ENCODE measurements at places on chromosomes 7 and 10.

- DNase-seq = no peak
These were observed 835 bp downstream of the COMMD3 start for GRCh38 chr10:22317076-22317370.

- DNase-seq = no peak
These were observed 187.8 kb downstream of the COBL start for GRCh38 chr7:51128545-51129435.

DNA sequence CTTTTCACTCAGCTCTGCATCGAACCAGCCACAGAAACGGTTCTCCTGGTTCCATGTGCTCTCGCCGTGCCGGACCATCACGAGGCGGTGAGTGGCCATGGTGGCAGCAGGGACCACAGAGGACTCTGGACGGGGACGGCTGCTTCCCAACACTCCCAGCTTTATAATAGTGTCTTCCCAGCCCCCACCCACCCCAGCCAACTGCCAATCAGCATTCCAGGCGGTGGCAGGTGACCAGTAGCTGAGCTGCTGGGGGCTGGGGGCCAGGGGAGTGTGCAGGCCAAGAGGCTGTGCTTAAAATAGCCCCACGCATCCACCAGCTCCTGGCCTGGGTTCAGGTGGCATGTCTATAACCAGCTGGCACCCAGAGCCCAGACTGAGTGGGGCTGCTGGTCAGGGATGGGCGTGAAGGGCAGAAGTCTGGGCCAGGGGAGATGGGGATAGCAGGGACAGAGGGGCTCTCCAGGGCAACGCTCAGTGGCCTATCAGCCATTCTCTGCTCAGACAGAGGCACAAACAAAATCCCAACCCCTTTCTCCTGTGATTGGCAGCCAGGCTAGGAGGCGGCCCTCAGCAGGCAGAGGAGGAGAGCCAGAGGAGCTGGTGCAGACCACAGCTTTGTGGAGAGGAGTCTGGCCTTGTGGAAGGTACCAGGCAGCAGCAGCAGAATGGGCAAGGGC lies at the start of gene PGAM2:
PGAM2 (minus strand) TSS at position 137 of the 680 bp plus-strand sequence; CDS start at position 99, 38 bp downstream.
- DNase-seq = no peak

GRCh38 chr7:15041226-15041625 lies 138.7 kb upstream of the DGKB start:
- DNase-seq = no peak

- DNase-seq = no peak
These were observed 27.1 kb upstream of the AKAP9 start for GRCh38 chr7:91913612-91914011.

DNA sequence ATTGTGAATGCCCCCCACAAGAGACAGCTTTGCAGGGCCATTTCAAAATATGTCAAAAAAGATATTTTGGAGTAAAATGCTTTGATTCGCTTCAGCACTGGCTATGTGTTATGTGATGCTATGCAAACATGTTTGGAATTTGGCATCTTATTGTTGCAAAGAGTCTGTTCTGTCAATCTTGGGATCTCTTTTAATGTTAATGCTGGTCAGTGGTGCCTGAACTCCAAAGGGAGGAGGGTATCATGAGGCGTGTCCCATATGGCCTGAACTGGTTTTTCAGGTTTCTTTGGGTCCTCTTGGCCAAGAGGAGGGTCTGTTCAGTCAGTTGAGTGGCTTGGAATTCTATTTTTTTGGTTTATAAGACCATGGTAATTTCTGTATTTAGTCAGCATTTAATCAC lies 81.4 kb downstream of the HECW1 start:
- no peak for DNase-seq

DNA sequence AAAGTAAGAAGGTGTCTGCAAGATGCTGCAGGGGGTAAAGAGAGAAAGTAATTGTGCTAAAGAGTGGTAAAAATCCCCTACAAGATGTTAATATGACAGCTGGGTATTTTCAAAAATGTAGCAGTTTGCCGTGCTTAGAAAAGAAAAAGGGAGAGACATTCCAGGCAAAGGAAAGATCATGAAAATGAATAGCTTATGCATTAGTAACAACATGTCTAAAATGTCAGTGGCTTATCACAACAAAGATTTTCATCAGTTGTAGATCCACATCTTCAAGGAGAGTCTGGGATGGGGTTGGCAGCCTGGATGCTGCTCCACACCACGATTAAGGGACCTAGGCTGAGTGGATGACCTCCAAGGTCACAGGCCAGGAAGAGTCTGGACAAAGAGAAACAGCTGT lies 920.9 kb downstream of the GRID1 start:
- no peak for DNase-seq

- DNase-seq = no peak
These were observed 221.7 kb downstream of the ARHGAP21 start for GRCh38 chr10:24502006-24502405.

- no peak for DNase-seq
These were observed 98.6 kb upstream of the MKX start for GRCh38 chr10:27844223-27844622.

DNA sequence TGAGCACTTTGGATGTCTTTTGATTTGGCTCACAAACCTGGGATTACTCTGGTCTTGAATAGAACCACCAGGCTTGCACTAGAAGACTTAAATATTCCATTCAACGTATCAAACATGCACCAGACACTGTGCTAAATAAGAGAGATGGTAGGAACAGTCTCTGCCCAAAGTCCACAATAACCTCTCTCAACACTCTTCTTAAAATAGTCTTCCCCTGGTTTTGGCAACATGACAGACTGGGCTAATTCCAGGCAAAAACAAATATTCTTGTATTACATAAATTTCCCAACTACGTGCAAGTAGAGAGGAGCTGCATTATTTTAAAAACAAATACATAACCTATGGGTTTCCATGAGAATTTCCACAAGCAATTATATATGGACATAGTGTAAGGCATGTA lies 64.8 kb upstream of the PAPSS2 start:
- no peak for DNase-seq

DNA sequence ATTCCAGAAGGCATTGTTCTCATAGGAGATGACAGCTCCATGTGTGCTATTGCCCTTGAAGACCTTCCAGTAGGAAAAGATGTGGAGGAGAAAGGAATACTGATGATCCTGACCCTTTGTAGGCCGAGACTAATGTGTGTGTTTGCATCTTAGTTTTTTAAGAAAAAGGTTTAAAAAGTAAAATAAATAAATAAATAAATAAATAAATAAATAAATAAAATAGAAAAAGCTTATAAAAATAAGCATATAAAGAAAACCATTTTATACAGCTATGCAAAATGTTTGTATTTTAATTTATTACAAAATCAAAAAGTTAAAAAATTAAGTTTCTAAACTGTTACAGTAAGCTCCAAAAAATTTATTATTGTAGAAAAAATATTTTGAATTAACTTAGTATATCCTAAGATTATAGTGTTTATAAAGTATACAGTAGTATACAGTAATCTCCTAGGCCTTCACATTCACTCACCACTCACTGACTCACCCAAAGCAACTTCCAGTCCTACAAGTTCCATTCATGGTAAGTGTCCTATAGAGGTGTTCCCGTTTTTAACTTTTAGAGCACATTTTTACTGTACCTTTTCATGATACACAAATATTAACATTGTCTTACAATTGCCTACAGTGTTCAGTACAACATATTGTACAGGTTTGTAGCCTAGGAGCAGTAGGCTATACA lies 435.2 kb upstream of the SEMA3A start:
- DNase-seq = no peak

GRCh38 chr10:30500963-30501504 lies 67.0 kb downstream of the MAP3K8 start:
- no peak for DNase-seq

DNA sequence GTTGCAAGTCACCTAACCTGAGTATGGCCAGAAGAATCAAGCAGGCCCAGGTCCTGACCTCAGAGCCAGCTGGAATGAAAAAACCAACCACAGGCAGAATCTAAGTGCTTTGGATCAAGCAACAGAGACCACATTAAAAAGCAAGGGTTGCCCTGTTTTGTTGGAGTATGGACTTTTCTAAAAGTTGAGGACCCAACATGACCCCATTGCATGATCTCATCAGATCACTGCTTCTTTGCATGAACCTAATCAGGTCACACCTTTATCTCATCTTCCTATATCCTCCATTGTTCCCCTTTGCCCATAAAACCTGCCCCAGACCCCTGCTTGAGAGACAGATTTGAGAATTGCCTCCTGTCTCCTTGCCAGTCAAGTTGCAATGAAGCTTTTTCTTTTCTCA lies 11.6 kb upstream of the SNX10 start:
- DNase-seq = no peak

- DNase-seq = no peak
These were observed 65.5 kb upstream of the SRPK2 start for GRCh38 chr7:105454095-105454747.

GRCh38 chr10:72260976-72261783 lies 12.5 kb upstream of the DDIT4 start:
- DNase-seq = peak; percentile 21

DNA sequence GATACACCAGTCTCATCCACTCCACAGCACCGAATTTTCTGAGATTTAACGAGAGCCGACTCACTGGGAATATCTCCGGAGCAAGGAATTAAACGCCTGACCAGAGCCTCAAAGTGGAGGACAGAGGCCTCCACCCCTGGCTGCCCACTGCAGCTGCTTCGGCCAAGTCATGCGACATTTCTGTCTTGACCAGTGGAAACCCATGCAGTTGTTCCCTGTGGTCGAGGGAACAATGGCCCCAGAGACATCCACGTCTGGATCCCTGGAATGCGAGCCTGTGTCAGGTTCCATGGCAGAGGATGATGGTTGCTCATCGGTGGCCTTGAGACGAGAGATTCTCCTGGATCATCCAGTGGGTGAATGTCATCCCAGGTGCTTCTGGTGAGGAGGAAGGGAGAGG lies 65.7 kb upstream of the INSIG1 start:
- DNase-seq = no peak

- no peak for DNase-seq
These were observed 347.6 kb downstream of the MDFIC start for GRCh38 chr7:115269486-115269885.

DNA sequence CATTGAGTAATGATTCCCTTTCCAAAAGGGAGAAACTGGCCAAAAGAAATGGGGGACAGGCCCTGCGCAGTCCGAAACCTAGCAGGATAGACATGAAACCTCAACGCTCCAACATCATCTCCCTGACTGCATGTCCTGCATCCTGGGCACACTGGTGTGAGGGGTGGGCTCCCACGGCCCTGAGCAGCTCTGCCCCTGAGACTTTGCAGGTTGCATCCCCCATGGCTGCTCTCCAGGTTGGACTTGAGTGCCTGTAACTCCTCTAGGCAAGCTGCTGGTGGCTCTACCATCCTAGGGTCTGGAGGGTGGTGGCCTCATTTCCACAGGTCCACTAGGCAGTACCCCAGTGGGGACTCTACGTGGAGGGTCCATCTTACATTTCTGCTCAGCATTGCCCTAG lies 16.3 kb upstream of the CRYGN start:
- no peak for DNase-seq

DNA sequence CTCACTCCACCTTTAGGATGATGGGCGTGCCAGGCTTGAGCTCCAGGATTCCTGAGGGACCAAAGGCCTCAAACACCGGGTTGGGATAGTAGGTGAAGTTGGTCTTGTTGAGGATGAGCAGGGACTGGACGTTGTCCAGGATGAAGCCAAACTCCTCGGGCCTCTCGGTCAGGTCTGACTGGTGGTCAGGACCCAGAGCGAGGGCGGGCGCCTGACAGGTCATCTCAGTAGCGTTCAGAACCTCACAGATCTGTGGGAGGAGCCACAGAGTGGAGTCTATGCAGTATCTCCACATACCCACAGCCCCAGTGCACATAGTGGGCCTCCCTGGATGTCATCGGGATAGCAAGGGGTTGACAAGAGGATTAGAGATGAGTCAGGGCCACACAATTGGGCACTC lies 394.9 kb downstream of the PLXNA4 start:
- DNase-seq = no peak

DNA sequence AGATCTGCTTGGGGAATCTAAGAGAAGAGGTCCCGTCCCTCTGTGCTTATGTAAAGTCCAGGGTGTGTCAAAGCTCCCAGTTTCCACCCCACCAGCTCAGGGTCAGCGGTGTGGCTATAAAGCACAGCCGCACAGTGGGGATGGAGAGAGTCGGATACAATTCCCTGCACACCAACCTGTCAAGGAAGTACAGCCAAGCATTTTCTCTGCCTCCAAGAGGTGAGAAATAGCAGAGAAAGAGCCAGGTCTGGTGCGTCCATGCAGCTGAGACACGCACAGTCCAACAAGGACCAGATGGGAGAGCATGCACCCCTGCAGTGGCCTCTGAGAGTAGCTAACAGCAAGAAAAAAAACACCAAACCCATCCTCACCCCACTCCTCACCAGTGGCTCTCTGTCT lies 61.3 kb upstream of the WAC start:
- no peak for DNase-seq

- DNase-seq = no peak
These were observed 4.1 kb upstream of the BMPER start for GRCh38 chr7:33901199-33901598.

GRCh38 chr7:137302081-137302480 lies 41.5 kb downstream of the PTN start:
- no peak for DNase-seq

DNA sequence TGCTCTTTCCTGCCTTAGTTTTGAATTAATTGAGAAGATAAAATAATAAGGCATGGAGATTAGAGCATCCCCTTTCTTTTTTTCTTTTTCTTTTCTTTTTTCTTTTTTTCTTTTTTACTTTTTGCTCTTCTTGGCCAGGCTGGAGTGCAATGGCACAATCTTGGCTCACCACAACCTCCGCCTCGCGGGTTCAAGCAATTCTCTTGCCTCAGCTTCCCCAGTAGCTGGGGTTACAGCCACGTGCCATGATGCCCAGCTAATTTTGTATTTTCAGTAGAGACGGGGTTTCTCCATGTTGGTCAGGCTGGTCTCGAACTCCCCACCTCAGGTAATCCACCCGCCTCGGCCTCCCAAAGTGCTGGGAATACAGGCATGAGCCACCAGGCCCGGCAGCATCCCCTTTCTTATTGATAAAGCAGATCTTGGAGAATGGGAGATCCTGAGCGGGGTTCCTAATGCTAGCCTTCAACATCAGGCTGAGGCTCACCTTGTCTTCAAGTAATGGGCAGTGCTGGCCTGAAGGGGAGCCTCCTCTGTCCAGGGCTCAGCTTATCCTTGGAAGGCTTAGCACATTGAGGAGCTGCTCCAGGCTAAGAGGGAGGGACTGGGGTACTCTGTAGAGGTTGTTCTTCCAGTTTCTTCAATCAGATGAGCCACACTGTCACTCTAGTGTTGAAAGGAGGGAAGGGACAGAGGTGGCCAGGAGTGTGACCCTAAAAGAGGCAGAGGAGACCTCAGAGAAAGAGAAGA lies 27.9 kb downstream of the GSTO2 start:
- DNase-seq = no peak

- DNase-seq = no peak
These were observed at the start of gene ANKRD22 for GRCh38 chr10:88851706-88852105. Gene ANKRD22, minus strand, starts transcription at chr10:88851844. Its CDS starts 237 bp downstream, at chr10:88851607.

GRCh38 chr7:106448992-106449859 lies 164.4 kb upstream of the NAMPT start:
- no peak for DNase-seq

GRCh38 chr7:101598422-101598985 lies 30.6 kb downstream of the MYL10 start:
- DNase-seq = no peak

GRCh38 chr7:69857014-69857413 lies 258.7 kb downstream of the AUTS2 start:
- DNase-seq = no peak

GRCh38 chr10:99369126-99369525 lies 40.0 kb downstream of the CNNM1 start:
- DNase-seq = no peak
